Activated CD4-positive, alpha-beta T cell treated with anti-CD3 and anti-CD28 coated beads for 36 hours (primary cell): ENCODE measurements at places on chromosomes 11 and 22. TPM values are rescaled to one million over a fixed set of nuclear protein-coding genes. Genes with fewer than 3 reads are reported as not detected.

DNA sequence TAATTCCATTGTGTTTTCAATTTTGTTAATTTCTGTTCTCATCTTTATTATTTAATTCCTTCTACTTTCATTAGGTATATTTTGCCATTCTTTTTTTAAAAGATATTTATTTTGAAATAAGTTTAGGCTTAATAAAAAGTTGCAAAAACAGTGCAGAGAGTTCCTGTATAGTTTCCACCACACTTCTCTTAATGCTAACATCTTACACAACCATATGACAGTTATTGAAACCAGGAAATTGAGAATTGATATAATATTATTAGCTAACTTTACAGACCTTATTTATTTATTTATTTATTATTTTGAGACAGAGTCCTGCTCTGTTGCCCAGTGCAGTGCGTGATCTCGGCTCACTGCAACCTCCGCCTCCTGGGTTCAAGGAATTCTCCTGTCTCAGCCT is 13.8 kb upstream of the SPDYC start:
- DNase-seq, result no peak

Gene TMEM191C
- 1.0 TPM for total RNA-seq

DNA sequence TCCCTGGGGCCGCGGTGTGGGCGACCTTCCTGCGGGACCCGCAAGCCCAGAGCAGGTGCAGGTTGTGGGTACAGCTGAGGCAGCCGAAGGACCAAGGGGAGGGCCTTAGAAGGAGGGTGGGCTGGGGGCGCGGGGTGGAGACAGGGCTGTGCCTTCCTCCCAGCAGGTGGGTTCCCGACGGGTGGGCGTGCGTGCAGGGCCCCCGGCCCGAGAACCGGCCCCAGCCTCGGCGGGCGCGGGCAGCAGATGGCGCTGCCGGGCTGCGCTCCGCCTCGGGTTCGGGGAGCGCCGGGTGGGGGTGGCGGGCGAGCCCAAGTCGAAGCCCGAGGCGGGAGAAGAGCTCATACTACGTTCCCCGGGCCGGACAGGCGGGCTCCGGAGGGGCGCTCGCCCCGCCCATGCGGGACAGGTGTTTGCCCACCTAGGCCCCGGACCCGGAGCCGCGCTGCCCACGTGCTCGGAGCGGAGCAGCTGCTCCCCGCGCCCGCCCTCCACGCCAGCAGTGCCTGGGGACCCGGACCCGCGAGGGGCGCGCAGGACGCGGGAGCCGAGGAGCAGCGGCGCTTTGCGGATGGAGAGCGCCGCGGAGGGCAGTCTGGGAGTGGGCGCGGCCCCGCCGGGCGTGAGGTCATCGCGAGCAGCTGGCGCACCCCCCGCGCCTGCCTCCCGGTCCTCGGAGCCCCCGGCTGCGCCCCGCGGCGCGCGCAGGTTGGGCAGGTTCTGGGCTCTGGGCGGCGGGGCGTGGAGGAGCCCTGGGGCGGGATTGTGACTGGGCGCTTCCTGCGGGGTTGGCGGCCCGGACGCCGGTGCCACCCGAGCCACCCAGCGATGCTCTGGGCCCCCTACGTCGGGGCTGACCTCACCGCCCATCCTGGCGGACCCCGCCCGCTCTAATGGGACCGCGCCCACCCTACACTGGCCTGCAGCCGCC is 25.3 kb downstream of the DUSP8 start:
- DNase-seq, result peak; percentile 72

DNA sequence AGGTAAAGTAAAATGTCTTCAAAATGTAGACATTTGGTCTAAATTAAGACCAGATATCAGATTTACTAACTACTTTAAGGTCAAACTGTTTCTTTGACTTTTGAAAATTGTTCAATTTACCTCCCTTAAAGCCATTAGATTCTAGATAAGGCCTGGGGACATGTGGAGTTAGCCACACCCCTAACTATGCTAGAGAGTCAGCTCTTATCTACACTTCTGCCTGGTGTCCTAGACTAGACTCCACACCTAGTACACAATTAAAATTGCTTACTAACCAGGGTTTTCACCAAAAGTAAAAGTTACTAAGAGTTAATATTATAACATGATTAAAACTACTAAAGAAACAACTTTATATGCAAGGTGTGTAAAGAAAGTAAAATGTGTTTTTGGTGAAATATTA is 43.6 kb upstream of the DBX1 start:
- DNase-seq, result no peak

DNA sequence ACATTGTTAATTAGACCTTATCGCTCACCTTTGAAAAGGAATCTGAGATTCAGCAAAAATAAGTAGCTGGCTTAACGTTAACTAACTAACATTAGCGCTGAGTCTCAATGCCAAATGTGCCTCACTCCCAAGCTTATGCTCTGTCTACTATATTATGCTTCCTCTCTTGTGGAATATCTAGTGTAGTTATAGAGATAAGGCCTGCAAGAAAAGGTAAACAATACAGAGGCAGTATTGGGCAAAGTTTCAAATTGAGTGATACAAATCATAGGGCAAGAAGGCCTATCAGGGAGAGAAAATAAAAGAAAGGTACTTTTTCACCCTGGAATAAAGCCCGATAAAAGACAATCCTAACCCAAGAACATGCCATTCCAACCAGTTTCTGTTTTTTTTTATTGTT is 61.6 kb upstream of the SLC17A6 start:
- DNase-seq, result no peak

Gene MMP10
- total RNA-seq, result not detected
